Non-pigmented ciliary epithelial cell (primary cell): ENCODE measurements at places on chromosomes 3 and 15.

DNA sequence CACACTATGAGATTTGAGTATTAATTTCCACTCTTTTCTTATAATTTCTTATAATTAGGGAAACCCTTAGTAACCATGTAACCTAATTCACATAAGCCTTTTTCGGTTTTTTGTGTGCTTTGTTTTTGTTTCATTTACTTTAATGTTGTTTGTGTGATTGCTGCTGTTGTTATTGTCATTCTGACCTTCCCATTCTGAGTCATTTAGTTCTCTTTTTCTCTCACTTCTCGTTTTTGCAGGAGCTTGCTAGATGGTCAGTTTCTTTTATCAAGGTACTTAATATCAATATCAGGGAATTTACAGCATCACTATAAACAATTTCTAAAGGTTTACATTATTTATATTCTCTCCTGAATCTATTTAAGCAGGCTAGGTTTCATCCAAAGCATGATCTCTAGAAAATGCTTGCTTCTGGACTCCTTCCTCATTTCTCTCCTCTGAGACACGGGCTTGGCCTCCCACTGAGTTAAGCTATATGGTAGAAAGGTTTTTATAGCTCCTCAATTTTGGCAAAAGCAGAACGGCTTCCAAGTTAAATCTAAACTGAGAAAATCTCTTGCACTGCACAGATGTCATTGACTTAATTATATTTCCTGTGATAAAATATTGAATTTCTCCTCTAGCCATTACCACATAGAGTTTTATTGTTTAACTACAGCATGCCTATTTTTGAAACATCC is 534.2 kb downstream of the NSUN3 start:
- DNase-seq: no peak

DNA sequence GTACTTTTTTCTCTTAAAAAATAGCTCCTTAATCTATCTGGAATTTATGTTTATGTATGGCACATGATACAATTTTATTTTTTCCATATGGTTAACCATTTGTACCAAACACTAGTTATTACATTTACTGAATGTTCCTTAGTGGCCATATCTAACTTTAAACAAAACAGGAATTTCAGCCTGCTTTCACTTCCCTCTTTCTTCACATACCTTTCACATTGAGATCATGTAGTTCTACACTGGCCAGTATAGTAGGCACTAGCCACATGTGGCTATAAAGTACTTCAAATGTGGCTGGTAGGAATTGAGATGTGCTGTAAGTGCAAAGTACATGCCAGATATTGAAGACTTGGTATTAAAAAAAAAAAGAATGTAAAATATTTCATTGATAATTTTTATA is 4.7 kb upstream of the RYK start:
- DNase-seq: no peak

- no peak for DNase-seq
Measured at GRCh38 chr3:179682426-179683080, 29.7 kb downstream of the USP13 start.

GRCh38 chr3:23183731-23184130 is 19.4 kb upstream of the UBE2E2 start:
- DNase-seq: no peak

DNA sequence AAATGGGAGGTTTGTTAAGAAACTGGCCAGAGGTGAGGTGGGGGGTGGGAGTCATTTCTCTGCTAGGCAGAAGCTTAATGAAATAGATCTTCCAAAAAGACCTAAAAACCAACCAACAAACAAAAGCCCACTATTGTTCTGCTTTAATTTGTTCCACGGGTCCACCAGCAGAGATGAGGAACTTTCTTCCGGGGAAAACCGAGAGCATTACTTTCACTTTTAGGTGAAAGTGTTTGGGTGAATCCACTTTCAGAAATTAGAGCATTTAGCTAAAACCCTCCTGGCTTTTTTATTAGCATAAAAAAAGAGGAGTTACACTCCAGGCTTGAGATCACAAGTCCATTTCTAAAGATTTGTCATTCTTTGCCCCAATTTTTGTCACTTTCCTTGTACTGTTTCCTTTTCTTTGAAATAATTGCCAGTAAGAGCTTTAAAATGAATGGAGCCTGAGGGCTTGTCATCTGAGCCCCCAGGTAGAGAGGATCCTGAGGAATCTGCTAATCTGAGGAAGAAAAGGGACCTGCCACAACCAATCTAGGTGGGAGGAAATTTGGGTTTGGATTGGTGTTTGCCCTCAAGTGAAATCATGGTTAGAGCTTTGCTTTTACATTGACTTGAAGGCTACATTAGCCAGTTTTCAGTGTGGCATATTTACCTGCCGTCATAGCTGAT is 667.6 kb downstream of the NAALADL2 start:
- DNase-seq: no peak

DNA sequence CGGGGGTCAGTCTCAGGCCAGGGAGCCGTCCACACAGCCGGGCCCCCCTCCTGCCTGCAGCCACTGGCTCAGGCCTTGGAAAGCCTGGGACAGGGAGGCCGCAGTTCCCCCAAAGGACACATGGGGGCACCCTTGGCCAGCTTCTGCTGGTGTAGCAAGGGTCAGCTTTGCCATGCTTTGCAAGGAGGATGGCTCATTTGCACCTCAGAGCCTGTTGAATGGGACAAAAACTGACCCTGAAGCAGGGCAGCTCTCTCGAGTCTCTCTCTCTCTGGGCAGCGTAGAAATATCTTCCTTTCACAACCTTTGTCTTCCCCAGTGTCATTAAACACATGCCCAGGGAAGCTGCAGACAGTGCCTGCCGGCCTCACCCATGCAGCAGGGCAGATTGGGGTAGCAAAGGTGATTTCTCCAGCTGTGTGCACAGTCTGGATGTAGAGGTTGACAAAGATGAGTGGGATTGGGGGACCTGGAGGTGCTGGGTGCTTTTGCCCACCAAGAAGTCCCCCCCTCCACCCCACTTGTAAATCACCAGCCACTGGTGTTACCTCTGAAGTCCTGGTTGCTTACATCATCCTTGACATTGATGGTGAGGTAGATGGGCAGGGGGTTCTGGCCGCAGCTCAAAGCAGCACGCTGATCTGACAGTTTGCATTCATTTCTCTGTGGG is 17.4 kb upstream of the EHD4 start:
- DNase-seq: no peak

DNA sequence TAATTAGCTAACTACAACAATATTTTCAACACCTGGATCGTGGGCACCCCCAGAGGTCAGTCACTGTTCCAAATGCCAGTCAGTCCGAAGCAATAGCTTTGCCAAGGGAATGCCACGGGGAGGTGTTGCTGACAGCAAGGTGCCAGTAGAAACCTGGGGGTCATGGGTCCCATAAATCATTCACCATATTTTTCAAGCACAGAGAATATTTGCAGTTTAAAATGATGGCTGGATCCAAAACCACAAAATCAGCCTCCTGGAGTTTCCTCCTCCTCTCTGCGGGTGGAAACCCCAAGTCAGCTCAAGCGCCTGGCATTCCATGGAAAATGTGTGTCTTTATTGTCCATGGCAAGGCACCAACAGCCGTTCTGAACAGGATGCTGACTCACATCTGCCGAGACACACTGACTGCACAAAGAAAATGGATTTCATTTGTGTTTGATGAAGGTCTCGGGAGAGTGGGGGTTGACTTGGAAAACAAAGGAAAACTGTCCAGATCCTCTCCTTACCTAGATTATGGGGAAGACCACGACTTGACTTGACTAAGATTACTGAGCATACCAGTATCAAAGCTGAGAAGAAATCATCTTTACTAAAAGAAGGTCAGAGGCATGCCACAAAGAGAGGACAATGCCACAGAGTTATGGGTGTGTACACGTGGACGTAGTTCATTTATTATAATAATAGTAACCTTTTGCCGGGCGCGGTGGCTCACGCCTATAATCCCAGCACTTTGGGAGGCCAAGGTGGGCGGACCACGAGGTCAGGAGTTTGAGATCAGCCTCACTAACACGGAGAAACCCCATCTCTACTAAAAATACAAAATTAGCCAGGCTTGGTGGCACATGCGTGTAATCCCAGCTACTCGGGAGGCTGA is 26.4 kb downstream of the ANXA2 start:
- peak; percentile 97 for DNase-seq

DNA sequence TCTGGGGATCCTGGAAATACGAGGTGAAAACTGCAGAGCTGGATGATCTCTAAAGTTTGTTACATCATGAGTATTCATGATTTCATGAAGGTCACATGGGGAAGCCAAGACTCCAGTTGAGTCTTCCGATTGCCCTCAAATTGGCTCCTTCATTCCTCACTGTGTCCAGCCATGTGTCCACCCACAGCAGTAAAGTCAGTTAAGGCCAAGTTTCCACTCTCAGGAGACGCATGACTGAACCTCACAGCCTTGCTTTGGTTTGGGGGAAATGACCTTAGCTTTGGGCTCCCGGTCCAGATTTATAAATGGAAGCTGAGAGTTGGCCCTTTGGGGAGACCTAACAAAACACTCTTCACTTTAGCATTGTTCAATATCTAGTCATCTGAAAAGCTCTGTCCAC is 289.7 kb upstream of the MCTP2 start:
- no peak for DNase-seq

GRCh38 chr3:196969134-196969659 is 564 bp upstream of the PIGZ start:
- no peak for DNase-seq

- DNase-seq: no peak
Measured at GRCh38 chr3:71281280-71281679, 302.2 kb downstream of the FOXP1 start.

- peak; percentile 32 for DNase-seq
Measured at GRCh38 chr3:55718521-55718921, 231.4 kb upstream of the WNT5A start.

DNA sequence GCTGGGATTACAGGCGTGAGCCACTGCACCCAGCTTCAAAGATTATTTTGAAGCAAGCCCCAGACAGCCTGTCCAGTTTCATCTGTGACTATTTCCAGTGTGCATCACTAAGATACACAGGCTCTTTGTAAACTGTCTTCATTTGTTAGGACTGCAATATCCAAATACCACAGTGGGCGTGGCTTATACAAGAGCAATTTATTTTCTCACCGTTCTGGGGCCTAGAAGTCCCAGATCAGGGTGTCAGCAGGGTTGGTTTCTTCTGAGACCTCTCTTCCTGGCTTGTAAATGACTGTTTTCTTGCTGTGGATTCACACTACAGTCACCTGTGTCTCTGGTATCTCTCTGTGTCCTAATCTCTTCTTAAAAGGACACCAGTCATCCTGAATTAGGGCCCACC is 59.7 kb downstream of the RLBP1 start:
- DNase-seq: no peak

DNA sequence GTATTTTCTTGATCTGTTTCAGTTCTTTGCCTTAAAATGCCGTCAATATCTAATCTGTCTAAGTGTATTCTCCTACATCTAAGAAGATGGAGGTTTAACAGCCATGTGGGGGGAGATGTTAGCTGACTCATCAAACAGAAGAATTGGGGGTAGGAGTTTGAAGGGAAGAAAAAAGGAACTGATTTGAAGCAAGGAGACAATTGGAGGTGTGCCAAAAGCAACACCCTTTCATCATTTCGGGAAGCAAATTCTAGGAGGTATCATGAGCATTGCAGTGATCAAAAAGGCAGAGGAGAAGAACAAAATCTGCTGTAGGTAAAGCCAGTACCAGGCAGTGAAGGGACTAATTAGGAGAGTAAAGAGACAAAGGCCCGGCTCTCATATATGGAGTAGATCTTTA is 337.3 kb upstream of the TBC1D5 start:
- DNase-seq: no peak

DNA sequence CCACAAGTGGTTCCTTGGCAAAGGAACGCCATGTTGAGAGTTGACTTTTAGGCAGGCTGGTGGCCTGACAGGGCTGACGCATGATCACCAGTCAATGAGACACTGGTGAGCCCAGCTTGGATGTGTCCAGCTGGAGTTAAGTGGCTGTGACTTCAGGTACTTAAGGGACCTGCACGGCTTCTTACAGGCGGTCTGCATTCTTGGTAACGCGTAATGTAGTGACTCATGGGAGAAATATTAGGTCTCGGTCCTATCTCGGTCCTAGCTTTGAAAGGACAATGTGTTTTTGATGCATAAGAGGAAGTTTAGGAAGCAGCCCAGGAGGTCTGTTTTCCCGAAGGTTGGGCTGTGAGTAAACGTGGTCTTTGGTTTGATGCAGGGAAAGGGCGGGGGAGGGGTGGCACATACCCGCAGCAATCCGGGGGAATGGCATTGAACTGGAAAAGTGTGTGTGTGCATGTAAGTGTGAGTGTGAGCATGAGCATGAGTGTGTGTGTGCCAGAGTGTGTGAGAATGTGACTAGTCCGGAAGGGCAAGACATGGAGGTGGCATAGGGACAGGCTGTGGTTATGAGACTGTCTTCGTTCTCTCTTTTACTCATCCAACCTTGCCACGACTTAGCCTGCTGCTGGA is 55.3 kb downstream of the FAM43A start:
- no peak for DNase-seq

DNA sequence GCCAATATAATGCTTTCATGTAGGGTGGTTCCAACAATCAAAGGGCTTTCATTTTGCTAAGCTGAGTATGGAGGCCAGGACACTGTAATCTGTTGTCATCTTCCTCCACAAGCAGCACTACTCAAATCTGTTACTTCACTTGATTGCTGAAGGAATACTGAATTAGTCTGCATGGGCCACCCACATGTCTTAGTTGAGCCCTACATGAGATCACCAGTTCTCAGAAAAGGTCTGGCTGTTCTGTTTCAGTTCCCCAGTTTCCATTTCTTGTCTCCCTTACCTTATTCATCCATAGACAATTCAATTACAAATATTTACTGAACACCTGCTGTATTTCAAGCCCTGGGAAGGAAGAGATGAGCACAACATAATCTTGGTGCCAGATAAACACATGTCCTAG is 119.2 kb downstream of the FHIT start:
- DNase-seq: no peak

DNA sequence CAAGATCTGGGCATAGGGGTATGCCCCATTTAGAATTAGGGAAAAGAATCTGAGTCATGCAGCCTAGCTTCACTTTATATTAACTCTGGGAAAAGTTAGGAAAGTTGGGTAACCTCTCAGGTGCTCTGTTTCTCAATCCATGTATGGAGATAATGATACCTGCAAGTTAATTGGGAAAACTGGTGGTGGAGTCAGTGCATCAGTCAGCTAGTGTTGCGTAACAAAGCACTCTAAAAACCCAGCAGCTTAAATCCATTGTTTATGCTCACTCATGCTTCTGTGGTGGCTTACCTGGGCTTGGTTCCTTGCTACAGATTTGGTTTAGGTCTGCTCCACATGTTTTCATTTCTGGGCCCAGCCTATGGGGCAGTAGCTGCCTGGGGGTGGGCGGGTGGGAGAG is 91.0 kb downstream of the SMAD3 start:
- no peak for DNase-seq

GRCh38 chr3:143464850-143465249 is 345.3 kb downstream of the CHST2 start:
- DNase-seq: no peak

GRCh38 chr15:51065261-51065660 is 29.4 kb downstream of the TNFAIP8L3 start:
- no peak for DNase-seq

- no peak for DNase-seq
Measured at GRCh38 chr15:81184188-81184587, 12.5 kb upstream of the IL16 start.

DNA sequence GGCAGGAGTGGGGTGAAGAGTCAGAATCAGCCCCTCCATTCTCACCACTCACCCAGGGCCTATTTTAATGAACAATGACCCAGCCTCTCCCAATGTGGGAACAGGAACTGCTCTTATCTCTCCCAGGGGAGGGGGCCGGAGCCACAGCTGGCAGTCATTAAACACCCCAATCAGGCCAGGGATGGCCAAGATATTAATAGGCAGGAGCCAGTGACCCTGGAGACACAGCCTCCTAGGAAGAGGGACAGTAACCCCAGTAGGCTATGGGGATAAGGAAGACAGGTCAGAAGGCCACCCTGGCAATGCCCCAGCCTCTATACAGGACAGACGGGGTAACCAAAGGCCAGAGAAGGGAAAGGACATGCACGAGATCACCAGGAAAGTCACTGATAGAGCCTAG is 38.6 kb downstream of the VIPR1 start:
- DNase-seq: no peak
